ENCODE measurements at places on chromosomes 2 and 18.

DNA sequence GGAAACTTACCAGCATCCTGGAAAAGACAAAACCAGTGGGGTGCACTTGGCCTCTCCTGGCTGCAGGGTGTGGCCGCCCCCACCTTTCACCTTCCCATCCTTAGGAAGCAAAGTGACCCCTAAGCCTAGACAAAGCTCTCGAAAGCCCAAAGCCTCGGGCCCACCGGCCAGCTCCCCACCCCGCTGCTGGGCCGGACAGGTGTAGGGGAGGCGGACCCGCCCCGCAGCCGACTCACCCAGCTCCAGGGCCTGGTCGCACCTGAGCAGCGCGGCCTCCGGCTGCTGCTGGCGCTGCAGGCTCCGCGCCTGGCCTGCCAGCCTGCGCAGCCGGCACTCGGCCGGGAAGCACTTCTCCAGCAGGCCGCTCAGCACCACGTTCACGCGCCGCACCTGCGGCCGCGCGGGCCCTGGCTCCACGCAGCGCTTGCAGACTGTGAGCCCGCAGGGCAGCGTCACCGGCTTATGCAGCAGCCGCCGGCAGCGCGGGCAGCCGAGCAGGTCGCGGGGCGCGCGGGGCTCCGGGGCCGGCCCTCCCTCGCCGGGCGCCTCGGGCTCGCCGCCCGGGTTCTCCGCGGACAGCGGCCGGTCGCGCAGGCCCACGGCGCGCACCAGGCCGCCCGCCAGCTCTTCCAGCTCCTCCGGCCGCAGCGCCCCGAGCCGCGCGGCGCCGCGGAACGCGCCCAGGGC, 979 bp downstream of the LONRF2 start:
- peak; percentile 31 for DNase-seq

GRCh38 chr2:199907008-199907714, 3.9 kb upstream of the C2orf69 start:
- DNase-seq, result no peak

GRCh38 chr2:132726155-132726554, 56.1 kb upstream of the LYPD1 start:
- DNase-seq, result no peak

- no peak for DNase-seq
Measured at GRCh38 chr2:65397122-65397521, 35.3 kb downstream of the SPRED2 start.

- no peak for DNase-seq
Measured at GRCh38 chr2:16633621-16634430, 31.8 kb downstream of the CYRIA start.

DNA sequence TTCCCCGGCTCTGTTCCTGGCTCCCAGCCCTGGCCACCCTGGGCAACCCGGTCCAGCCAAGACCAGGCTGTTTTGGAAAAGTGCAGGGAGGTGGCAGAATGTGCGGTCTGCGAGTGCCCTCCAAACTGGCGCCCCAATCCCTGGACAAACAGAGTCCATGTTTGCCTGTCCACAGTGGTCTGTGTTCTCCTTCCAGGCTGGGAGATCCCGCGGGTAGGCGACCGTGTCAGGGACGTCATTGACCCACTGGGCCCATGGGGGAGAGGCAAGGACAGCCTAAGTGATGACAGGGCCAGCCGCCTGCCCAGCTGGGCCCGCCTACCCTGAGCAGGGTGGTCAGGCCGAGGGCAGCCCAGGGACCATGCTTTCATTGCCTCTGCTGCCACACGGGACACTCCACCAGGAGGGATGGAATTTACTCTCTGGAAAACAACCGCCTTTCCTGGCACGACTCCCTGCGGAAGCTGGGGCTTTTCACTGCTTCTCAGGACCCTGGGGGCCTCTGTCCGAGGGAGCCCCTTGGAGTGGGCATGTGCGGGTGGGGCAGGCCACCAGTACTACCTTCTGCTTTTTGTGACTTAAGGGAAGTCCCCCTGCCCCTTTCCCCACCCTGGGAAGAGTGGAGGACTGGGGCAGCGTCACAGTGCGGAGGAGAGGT, 20.1 kb downstream of the CYP26B1 start:
- no peak for DNase-seq

DNA sequence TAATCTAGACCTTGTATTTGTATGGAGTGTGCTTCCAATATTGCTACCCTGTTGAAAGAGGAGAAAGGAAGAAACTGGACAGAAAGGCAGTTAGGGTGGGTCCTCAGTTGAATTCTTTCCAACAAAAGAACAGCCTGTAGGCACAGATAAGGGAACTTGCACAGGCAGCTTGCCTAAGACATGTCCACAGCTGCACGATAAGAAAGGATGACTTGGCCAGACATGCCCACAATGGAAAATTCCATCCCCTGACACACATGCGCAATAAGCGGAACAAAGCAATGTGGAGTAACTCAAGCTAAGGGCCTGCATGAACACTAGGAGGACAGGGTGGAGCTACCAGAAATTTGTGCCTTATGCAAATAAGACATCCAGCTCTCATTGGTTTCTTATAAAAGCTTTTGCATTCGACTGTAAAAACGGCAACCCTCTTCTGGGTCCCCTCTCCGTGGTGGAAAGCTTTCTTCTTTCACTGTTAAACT, 1084.7 kb upstream of the NXPH2 start:
- no peak for DNase-seq

- DNase-seq, result no peak
Measured at GRCh38 chr2:88724643-88725332, 33.3 kb downstream of the RPIA start.

- peak; percentile 40 for DNase-seq
Measured at GRCh38 chr2:213317929-213318328, 33.7 kb downstream of the SPAG16 start.

- no peak for DNase-seq
Measured at GRCh38 chr18:24928301-24928878, 423.6 kb downstream of the ZNF521 start.

- peak; percentile 47 for DNase-seq
Measured at GRCh38 chr2:152421521-152422370, 86.8 kb downstream of the FMNL2 start.

DNA sequence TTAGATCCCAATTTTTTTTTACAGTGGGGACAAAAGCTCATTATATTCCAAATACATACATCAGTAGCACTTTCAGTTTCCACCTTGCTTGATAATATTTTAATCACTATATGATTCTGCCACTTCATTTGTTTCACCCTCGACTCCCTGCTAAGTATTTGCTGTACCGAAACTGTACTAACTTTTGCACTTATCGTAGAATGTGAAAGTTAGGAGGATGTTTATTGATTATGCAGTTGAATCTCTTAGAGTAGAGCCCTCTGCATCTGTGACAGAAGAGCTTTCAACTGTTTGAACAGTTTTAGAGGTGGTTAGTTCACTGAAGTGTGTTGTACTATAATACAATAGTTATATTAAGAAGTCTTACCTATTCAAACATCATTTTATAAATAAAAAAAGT, 20.8 kb downstream of the NCOA1 start:
- no peak for DNase-seq

- DNase-seq, result no peak
Measured at GRCh38 chr2:159093497-159093896, 125.1 kb downstream of the TANC1 start.

- no peak for DNase-seq
Measured at GRCh38 chr2:136137982-136138381, 20.0 kb upstream of the CXCR4 start.

- DNase-seq, result no peak
Measured at GRCh38 chr18:3452750-3453539, 3.0 kb downstream of the TGIF1 start.

DNA sequence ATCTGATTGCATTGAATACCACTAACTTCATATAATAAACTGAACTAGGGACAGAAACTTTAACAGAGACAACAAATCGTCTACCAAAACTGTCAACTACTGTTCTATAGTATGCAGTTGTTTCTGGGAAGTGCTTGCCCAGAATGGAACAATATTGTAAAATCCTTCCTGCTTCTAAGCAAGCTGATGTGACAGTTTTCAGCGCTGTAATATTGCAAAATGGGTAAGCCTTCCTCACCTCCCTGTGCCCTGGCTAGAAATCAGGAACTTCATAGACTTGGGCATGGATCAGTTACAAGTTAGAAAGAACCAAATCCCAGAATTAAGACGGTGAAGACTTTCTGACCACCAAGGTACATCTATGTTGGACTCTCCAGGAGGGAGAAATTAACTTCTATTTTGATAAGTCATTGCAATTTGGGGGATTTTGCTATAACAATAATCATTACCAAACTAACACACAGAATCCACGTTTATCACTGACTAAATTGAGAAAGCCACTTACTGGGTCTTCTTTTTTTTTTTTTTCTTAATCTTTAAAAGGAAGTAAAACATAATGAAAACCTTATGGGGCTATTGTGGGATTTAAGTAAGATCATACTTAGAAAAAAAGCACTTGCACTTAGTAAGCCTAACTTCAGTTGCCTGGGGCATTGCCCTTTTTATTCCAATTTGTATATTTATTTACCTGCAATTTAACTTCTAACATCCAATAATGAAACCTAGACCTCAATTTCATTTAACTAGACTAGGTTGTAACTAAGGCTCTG, 261.5 kb downstream of the TRIB2 start:
- no peak for DNase-seq

GRCh38 chr2:6202756-6203155, 510.6 kb downstream of the SOX11 start:
- no peak for DNase-seq

DNA sequence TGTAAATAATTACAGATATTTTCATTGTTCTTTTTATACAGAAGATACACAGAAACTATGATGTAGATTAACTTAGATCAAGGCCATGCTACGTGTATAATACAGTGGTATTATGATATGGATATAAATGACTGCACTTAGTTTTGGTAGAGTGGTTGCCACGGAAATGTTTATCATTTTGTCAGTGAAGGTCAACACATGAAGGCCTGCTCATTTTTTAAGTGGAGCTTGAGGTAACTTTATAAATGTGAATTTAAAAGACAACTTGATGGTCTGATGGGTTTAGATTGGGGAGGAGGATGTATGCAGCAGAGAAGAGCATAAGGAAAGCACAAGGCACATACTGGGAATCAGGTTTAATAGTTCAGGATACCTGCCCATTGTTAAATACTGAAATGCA, 14.4 kb upstream of the BBS5 start:
- no peak for DNase-seq

DNA sequence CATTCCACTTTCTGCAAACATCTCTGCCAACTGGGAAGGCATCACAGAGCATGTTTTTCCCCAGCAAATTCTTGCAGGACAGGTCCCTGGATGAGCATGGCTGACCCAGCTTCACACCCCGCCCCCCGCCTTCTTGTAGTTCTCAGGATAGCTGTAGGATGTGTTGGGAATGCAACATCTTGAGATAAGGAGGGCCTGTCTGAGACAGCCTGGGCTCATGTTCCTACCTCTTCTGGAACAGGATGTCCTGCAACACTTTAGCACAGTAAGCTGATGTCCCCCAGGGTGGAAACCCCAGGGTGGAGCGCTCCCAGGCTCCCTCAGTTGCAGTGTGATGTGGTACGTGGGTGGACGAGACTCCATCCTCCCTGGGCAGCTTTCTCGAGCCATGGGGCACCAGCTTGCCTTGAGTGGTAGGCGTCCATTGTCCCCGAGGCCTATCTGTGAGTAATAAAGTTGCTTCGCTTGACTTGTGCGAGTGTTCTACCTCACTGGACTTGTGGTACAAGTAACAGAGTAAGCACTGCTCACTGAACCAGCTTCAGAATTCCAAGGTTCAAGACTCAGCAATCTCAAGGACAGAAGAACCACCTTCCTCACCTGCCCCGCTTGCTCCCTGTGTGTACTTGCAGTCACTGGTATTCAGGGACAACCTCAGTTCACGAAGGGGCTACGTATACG, 48.6 kb downstream of the EMX1 start:
- DNase-seq, result no peak

DNA sequence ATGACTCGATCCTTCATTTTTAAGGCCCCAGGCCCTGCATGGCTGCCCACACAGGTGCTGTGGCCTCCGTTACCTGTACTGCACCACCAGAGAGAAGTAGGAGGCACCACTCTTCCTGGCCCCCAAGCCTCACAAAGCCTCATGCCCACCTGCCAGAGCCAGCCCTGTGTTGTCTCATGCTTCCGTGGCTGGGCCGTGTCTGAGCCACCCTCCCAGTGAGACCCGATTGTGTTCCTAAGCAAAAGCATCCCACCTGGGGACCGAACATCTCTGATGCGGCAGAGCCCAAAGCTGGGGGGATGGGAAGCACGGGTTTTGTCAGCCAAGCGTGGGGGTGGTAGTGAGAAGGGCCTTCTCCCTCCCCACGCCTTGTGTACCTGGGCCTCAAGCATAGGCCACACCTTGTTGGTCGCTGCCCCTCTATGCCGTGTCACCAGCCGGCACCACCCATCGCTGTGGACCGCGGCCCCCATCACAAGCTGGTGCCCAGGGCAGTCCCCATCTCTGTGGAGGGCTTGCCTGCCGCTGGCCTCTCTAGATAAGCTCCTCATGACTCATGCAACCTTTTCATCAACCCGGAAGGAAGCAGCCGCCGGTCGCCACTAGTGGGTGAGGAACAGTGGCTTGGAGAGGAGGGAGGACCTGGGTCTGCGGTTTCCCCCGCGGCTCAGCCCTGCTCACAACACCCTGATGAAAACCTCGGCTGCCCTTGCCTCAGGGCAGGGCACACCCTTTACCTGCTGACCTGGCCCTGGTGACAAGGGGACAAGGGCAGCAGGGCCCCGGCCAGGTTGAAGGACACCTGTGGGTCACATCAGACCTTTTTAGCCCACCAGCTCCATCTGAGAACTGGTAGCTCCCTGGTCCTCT, 2.7 kb upstream of the RNPEPL1 start:
- DNase-seq, result peak; percentile 87

- DNase-seq, result no peak
Measured at GRCh38 chr2:114010001-114010400, 120.1 kb downstream of the ACTR3 start.

- DNase-seq, result peak; percentile 63
Measured at GRCh38 chr2:197304556-197305011, 6.0 kb downstream of the ANKRD44 start.

GRCh38 chr2:22795287-22795866, 589.6 kb upstream of the KLHL29 start:
- no peak for DNase-seq

DNA sequence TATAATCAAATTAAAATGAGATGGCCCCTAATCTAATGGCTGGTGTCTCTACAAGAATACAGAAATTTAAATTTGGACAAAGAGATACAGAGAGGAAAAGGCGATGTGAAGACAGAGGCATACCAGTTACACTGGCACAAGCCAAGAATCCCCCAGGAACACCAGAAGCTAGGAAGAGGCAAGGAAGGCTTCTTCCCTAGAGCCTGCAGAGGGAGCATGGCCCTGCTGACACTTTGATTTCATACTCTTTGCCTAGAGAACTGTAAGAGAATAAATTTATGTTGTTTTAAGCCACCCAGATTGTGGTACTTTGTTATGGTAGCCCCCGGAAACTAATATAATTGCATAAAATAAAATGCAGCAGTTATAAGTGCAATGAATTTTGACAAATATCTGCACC, 671.4 kb downstream of the MBD2 start:
- DNase-seq, result no peak

- DNase-seq, result no peak
Measured at GRCh38 chr2:39511605-39512433, 74.7 kb upstream of the MAP4K3 start.

GRCh38 chr2:200618590-200619021, 32.8 kb downstream of the AOX1 start:
- no peak for DNase-seq

Data from NCI-H2029 (cell line).